ENCODE measurements at places on chromosomes 13 and 19.

DNA sequence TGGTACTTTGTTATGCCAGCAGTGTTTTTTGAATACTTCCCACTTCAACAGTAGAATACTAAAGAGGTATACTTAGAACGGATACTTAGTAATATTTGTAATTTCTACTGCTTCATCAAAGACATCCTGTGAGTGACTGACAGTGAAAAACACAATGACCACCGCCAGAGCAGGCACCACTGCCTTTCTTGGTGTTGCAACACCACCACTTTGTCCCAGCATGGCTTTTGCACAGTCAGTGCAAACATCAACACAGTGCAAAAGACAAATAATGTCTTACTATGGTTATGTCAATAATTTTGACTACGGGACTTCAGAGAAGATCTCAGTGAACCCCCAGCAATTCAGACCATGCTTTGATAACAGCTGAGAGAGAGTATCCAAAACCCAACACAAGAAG, 220.5 kb downstream of the RBM26 start:
- DNase-seq, result no peak

- peak; percentile 77 for DNase-seq
These were observed 1.1 kb upstream of the SHC2 start for GRCh38 chr19:461721-462551.

DNA sequence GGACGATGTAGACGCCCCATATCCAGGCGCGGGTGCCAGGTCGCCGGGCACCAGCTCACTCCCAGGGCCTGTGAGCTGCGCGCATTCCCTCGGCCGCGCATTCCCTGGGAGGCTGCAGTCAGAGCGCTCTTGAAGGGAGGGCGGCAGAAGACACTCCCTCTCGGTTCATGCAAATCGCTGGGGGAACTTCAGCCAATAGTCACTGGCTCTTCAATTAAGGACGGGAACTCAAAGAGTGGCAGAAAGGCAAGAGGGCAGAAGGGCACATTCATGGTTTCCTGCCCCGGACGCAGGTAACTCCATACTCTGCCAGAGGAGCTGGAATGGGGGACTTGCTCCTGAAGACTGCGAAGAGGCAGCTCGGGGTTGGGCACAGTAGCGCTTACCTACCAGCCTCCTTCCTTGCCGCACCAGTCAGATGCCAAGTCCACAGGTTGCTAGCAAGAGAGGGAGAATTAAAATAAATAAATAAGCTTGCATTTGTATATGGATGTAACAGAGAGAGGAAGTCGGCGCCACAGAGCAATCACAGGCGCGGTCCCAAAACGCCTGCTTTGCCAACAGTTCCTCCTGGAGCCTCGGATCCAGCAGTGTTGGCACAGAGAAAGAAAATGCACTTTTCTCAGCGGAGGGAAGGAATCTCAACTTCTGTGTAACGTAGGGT, 459 bp downstream of the PCDH20 start:
- DNase-seq, result peak; percentile 70

GRCh38 chr19:28633319-28634018, 579.5 kb downstream of the UQCRFS1 start:
- DNase-seq, result peak; percentile 24
